ENCODE measurements at places on chromosomes 6 and 20.

DNA sequence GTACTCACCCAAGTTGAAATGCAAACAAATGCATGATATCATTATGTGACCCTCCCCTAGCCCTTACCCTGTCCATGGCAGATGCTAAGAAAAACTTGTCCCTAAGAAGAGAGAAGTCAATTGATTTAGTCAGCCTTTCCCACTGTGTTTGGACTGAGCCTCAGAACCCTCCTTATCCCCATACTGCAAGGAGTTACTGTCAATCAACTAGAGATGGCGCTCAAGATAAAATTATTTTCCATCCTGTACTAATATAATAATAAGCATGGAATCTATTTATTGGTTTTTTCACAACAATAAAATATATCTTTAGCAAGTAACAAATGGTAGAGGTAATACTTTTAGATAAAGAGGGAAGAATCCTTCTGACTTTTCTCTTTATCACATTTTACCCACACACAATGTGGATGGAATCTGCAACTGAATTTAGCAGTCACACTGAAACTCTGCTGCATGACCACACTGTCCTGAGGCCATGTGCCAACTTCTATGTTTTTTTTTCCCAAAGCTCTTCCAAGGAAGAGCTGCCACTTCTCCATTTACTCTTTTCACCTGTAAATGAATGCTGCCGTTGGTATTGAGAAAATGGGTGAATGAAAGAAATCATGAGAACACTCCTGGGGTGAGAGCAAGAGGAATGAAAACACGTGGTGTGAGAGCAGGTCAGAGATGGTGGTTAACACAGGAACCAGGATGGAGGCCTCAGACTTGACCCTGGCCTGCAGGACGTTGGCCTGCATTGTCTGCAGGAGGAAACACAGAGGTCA, 10.5 kb downstream of the NT5E start:
- no peak for DNase-seq

DNA sequence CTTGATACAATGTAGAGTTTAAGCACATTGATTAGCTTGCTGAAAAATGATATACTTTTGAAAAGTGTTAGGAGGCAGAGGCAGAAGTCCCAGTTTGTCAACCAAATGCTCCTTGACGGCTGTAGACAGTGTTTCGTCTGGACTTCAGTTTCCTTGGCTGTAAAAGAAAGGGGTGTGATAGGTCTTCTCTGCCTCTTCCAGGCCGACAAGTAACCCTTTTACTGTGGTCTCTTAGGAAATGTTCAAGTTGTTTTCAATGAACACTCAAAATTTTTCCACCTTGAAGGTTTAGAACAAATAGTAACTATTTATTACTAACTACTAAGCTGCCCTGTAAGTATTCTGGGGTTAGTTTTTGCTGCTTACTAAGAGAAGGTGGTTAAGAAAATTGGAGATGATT, 122.4 kb downstream of the IRF4 start:
- no peak for DNase-seq

DNA sequence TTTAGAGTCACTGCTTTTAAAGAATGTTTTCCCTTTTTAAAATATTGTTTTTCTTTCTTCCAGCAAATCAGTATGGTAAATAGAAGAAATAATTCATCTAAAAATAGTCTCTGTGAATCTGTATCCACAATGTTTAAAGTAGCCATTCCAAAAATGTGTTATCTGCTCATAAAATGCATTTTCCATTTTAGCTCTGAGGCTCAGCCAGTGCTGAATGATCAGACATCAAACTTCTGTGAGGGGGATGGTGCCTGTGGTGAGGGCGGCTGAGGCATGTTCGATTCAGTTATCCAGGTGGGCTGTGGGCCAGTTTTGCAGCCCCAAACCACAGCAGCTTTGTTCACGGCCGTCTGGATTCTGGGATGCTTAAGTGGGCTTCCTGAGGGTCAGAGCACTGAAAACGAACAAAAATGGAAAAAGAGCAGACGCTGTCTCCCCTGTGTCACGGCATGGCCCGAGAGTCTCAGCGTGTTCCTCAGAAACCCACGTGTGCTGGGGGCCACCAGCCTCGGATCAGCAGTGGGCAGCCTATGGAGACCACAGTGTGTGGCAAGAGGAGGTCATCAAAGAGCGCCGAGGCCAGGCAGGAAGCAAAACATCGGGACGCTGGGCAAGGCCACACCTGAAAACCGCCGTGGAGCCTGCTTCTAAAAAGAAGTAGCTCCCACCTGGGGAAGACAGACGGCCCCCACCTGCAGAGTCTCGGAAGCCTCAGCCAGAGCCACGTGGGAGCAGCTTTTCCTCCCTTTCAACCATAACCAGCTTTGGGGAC, 134.9 kb upstream of the THBS2 start:
- DNase-seq = no peak

- no peak for DNase-seq
Measured at GRCh38 chr20:52923123-52923937, 48.8 kb upstream of the TSHZ2 start.

- DNase-seq = no peak
Measured at GRCh38 chr6:165308926-165309731, at the start of gene C6orf118. C6orf118 (minus strand) TSS chr6:165309605; CDS start chr6:165309586, 19 bp downstream.

DNA sequence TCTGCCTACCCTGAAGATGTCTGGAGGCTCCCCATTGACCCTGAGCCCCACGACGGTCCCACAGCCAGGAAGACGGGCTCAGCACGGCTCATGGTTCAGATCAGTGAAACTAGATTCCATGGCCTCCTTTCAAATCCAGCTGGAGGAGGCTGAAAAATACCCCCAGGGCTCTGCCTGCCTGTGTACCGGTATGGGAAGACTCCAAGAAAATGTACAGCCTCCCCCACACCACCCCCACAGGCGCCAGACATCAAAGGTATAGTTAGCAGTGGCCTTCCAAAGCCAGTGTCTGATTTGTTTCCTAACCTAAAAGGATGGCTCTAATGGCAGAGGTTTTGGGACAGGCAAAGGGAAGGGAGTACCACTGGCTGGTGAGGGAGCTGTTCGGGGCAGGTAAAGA, 86.2 kb upstream of the SNAP25 start:
- no peak for DNase-seq

- no peak for DNase-seq
Measured at GRCh38 chr6:70413992-70414494, 735 bp downstream of the FAM135A start.

DNA sequence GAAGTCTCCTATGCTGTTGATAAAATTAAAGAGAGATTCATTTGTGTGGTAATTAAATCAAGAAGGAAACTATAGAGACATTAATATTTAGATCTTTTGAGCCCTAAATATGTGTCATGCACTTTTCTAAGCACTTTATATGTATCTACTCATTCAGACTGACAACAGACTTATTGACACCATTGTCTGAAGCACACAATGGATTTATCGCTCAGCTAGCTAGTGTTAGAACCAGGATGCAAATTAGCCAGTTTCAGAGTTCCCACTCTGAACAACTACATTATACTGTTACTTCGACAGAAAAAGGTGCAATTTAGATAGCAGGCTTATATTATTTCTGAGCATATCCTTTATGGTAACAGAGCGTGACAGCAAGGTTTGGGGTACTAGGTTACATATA, 27.7 kb upstream of the KIAA0408 start:
- no peak for DNase-seq

DNA sequence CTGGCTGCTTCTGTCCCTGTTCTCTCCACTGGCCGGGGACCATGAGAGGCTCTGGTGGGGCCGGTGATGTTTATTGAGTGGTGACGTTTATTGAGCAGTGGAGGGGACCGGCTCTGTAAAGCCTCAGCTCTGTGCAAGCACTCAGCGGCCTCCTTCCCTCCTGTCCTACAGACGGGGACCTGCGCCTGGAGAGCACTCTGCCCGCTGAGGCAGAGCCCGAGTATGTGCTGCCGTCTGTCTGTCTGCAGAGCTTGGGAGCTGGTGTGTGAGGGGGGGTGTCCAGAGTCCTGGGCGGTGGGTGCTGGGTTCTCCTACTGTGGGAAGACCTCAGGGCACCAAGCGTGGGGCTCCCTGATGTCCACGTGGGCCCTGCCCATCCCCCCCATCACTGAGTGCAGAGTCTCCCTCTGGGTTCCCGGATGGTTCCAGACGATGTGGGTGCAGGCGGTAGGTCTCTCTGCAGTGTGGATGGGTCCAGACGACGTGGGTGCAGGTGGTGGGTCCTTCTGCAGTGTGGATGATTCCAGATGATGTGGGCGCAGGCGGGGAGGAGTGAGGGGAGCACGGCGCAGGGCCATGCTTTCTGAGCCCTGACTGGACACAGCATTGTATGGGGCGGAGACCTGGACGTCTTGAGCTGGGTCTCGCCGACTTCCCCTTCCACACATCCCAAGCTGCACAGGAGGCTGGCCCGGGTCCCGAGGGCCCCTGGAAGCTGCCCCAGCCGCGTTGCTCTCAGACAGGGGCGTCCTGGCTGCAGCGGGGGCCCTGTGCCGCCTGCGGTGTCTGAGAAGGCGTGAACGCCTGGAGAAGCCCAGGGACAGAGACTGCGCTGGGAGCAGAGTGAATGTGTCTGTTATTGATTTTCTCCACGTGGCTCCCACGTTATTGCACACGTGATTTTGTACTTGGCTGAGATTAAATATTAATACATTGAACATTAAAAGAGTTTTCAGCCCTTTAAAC, 14.9 kb upstream of the BHLHE23 start:
- no peak for DNase-seq

GRCh38 chr6:44264154-44265006, 971 bp downstream of the NFKBIE start:
- DNase-seq = peak; percentile 80

DNA sequence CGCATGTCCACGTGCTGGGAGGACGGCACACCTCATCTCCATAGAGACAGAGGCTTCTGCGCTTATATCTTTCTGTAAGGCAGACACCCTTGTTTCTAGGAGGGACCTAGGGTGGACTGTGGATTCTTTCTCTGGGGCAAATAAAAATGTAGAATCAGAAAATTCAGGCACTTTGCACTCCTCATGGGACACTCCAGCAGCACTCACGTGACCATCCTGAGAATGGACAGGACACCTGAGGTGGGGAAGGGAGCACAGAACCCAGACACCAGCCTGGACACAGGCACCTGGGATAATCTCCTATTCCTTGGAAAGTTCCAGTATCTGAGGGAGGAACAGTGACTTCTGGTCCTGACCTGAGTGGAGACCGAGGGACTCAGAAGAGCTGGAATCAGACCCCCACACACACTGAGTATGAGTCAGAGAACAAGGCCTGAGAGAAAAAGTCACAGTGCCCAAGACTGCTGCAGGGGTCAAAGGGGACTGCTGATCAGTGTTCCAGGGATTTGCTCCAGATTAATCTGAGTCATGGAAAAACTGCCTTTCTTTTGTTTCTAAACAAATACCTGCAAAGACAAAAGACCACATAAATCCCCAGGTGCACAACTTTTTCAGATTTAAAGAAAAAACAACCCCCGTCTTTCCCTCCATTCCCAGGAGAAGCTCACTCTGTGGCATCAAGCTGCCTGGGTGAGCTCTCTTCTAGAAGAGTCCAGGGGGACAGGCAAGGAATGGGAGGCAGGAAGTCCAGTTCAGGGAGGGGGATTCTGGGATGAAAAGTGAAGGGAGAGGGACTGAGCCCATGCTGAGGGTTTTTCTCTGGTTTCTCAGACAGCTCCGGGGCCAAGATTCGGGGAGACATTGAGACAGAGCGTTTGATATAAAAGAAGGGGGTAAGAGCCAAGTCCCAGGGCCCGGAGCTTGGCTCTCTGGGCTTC, 35.6 kb upstream of the MICB start:
- DNase-seq = no peak

- DNase-seq = no peak
Measured at GRCh38 chr20:18822832-18823231, 9.2 kb downstream of the SCP2D1 start.

DNA sequence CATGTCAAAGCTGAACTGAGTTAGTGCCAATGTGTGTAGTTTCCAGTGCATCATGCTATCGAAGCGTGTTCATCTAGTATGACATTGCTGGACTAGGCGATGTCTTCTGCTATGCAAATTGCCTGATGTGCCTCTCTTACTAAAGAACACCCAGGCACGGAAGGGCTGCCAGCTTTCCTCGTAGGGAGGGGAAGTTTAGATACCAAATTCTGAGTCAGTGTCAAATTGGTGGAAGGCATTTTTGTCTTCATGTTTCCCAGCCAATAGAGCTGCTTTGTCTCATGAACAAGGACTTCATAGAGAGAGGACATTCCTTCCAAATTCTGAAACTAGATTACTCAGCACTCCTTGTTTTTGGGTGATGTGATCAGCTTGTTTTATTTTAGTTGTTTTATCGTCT, 320.1 kb downstream of the BTBD3 start:
- DNase-seq = no peak

DNA sequence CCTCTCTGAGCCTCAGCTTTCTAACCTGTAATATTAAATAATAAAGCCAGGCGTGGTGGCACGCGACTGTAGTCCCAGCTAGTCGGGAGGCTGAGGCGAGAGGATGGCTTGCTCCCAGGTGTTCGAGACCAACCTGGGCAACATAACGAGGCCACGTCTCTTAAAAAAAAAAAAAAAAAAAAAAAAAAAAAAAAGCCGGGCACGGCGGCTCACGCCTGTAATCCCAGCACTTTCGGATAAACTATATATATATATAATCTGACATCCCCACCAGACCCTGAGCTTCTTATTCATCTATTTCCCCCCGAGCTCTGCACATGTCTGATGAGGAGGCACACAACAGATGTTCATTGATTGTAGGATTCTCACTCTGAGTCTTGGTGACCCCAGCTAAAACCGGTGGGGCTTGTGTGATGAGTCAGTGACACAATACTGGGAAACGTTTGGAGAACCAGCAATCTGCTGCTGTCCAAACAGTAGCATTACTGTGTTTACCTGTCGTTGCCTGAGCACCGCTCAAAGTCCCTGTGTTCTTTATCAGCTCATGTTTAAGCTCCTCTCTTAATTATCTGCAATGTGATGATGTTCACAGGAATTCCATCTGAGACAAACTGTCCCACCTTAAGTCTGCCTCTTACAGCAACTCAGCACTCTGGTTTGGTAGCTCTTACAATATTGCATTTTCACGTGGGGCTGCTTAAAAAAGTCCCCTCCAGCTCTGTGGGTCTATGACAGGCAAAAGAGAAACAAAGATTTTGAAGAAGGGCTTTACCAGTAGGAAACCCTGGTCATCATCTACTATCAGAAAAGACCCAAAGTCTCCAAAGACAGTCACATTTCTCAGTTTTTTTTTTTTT, 1.0 kb upstream of the SPATA2 start:
- DNase-seq = no peak

GRCh38 chr6:52536424-52536916, 40.4 kb downstream of the TRAM2 start:
- no peak for DNase-seq

GRCh38 chr6:160330619-160331018, 17.6 kb upstream of the SLC22A3 start:
- DNase-seq = no peak

- DNase-seq = no peak
Measured at GRCh38 chr20:58613061-58613854, 37.8 kb upstream of the STX16 start.

GRCh38 chr6:2028457-2029038, 216.9 kb downstream of the GMDS start:
- DNase-seq = no peak

DNA sequence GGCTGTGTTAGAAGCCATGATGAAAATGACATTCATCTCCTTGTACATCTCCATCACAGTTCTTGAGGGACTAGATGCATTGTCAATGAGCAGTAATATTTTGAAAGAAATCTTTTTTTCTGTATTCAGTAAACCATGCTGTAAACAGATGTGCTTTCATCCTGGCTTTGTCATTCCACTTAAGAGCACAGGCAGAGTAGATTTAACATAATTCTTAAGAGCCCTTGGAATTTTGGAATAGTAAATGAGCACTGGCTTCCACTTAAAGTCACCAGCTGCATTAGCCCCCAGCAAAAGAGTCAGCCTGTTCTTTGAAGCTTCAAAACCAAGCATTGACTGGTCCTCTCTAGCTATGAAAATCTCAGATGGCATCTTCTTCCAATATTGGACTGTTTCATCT, 197.8 kb upstream of the HDDC2 start:
- no peak for DNase-seq

GRCh38 chr6:156933201-156934068, 156.3 kb downstream of the ARID1B start:
- no peak for DNase-seq

Measured in CD4-positive, alpha-beta T cell treated with Interferon alpha-2 for 1 hour (primary cell).